ENCODE measurements at places on chromosomes 1 and 21.

DNA sequence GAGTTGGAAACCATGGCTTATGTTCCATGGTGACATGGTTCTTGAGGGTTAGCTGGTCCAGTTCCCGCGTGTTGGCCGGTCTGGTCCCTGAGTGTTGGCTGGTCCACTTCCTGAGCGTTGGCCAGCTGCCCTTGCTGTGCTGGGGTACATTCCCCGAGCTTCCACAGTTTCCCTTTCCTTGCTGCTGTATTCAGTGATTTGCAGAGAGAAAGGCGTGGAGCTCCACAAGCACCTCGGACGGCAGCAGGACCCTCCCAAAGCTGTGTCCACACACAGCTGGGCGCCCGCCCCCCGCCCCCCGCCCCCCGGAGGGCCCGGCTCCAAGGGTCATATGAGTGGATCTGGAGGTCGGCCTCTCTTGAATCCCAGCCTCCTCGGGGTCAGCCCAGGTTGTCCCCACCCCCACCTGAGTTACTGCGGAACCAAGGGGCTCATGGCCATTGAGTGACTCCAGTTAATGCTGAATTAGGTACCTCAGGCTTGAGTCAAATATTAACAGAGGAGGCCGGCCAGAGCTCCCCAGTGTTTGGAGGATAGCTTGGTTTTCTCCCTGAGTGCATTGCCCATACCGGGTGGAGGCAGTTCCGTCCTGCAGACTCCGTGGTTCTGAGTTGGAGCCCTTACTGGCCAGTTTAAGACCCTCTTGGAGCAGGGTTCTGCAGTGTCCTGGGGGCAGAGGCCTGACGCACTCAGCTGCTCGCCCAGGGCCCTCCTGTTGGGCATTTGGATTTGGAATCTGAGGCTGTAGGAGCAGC lies 18.4 kb downstream of the COL18A1 start:
- DNase-seq = no peak

DNA sequence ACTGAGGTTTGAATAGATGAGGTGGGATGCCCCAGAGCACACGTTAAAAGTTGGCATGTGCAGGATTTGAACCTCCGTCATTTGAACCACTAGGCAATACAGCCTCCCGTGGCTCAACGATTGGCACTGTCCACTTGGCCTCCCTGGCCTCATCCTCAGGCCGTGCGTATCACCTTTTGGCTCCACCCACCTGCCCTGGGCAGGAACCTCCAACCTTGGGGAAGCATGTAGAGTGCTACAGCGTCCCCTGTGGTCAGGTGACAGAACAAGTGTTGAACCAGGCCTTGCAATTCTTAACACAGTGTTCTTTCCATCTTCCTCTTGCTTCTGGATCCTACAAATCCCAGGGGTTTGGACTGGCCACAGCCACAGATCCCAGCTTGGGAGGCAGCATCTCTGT lies 112.6 kb downstream of the PAX7 start:
- no peak for DNase-seq

GRCh38 chr1:236558846-236559245 lies 35.1 kb downstream of the LGALS8 start:
- no peak for DNase-seq

GRCh38 chr21:17590430-17590829 lies 22.3 kb downstream of the BTG3 start:
- DNase-seq = no peak

DNA sequence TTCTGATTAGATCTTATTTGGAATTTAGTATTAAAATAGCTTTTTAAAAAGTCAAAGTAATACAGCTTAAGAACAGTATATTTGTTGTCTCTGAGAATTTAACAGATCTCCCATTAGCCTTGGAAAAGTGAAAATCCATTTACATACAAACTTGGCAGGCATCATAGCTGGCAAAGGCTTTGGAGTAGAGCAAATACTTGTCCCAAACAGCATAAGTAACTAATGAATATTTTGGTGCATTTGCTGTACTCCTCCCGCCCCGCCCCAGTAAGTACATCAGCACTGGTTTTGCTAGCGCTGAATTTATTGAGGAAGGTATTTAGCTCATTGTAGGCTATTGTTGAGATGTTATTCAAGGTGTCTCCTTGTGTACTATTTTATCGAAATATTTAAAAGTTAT lies 417.7 kb upstream of the KAZN start:
- DNase-seq = no peak

DNA sequence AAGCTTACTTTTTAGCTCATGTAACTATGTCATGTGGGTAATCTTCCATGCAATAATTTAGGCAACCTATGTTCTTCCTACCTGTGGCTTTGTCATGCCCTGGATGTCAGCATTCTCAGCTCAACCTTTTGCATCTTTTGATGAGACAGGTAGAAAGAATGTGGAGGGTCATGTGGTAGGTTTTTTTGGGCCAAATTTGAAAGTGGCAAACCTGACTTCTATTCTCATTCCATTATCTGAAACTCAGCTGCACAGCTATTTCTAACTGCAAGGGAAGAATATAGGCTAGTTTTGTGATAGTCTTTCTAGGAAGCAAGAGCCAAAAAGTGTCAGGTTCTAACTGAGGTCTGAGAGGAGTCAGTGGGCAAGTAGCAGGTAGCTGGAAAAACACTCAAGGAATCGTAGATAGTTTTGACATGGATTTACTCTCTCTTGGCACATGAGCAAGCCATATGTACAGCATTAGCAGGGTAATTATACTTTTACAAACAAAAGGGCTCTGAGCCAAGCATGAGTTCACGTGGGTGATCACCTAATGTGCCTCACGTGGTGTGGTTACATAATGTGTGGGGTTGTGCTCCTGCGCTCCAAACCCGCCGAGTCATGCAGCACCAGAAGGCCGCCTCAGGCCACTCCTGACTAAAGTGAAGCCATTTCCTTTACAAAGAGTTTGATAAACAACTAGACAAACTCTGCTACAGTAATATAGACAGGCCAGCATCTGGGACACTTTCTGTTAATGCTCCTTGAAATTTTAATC lies 1013.8 kb downstream of the PLA2G4A start:
- DNase-seq = no peak

- no peak for DNase-seq
Observed at GRCh38 chr1:8379513-8380186, 61.7 kb downstream of the SLC45A1 start.

GRCh38 chr1:205591522-205592351 lies 40.1 kb downstream of the ELK4 start:
- DNase-seq = peak; percentile 78

GRCh38 chr1:110409316-110409715 lies 1.8 kb upstream of the LAMTOR5 start:
- DNase-seq = no peak

GRCh38 chr1:229254910-229255541 lies 15.9 kb upstream of the RAB4A start:
- no peak for DNase-seq

GRCh38 chr1:185419718-185420117 lies 102.7 kb upstream of the IVNS1ABP start:
- no peak for DNase-seq

DNA sequence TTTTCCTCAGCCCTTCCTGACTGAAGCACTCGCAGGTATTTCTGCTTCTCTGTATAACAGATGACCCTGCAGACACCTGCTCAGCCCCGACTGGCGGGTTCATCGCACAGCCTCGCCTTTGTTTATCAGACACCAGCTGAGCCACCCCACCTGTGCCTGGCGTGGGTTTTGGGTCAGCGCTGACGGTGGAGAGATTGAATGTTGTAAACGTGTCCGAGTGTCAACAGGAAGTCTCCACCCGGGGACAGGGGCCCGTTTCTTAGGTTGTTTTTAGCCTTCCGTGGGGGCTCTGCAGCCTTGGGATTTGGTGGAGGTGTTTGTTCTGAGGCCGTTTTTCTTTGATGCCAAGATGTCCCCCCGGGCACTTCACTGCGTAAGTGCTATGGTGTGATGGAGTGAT lies 60.1 kb downstream of the COL18A1 start:
- no peak for DNase-seq

- no peak for DNase-seq
Observed at GRCh38 chr1:168243636-168244212, 17.9 kb downstream of the SFT2D2 start.

DNA sequence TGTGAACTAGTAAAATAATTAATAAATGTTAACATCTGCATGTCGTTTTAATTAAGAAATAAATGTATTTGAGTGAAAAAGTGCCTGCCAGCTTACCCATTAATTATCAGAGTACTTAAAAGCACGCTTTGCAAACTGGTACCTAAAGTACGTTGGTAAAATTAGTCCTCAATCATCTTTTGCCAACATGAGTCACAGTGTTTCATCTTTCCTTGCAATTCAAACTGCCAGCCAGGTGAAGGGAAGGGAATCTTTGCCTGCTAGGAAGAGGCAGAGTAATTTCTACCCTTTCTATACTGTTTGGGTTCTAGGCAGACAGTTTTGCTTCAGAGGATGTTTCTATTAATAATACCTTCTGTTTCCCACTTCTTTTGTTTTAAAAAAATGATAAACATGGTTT lies 57.2 kb upstream of the CNIH3 start:
- no peak for DNase-seq

- DNase-seq = no peak
Observed at GRCh38 chr1:34380526-34381124, 203.9 kb downstream of the C1orf94 start.

DNA sequence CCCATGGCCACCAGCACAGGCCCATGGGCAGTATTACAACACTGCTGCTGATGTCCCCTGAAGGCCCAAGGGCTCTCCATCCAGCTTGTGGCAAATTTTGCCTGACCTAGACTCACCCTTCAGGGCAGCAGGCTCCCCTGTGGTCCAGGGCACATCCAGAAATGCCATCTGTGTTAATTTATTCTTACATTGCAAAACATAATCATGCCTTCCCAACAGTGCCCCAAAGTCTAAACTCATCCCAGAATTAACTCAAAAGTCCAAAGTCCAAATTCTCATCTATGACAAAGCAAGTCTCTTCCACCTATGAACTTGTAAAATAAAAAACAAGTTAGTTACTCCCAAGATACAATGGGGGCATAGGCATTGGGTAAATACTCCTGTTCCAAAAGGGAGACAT lies 13.3 kb downstream of the VN1R5 start:
- DNase-seq = no peak

DNA sequence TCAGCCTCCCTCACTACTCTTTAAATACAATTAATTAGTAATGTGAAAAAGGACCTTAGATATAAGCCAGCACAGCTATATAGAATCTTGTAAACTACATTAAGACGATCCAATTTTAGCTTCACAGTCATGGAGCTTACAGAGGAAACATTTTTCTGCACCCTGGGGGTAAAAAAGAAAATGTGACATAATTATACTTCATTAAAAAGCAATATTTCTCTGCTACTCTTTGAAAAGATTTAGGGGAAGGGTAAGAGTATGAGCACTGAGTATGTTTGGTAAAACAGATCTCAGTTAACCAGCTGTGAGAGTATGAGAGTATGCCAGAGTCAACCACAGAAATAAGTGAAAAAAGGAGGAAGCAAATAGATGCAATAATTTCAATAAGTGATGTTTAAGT lies 1415.9 kb downstream of the PLA2G4A start:
- no peak for DNase-seq

- peak; percentile 55 for DNase-seq
Observed at GRCh38 chr1:90986953-90987352, 34.9 kb downstream of the ZNF644 start.

DNA sequence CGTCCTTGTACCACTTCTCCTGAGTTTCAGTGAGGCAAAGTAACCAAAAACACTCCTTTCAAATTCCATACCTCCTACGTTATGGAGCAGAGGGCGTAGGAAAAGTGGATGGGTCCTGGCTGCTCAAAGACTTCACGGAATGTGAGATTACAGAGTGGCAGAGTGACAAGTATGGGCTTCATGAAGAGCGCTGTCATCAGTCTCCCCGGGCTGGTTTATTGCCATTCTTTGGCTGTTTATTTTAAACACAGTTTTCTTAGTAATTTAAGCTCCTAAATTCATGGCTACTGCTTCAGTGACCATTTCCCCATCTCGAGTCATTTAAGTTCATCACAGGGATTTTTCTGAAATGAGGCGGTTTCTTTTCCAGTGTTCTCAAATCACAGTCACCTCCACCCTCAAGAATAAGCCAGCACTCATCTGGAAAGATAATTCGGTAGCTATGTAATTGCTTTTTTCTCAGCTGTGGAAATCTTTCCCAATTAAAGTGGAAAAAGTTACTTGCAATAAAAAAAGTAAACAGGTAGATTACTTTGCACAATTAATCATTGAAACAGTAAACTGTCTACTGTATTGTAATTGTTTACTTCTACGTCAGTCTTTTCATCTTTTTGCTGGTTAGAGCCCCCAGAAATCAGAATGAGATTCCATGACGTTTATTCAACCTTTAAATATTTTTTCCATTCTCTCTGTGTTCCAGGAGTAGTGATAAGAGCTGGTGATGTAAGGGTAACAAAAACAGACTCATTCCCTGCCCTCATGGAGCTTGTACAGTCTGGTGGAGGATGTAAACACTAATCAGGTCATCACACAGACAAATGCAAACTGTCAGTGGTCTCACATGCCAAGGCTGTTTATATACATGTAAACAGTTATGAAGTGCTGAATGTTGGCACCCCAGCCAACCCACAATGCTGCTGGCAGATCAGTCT lies 3.0 kb upstream of the SMYD2 start:
- no peak for DNase-seq

DNA sequence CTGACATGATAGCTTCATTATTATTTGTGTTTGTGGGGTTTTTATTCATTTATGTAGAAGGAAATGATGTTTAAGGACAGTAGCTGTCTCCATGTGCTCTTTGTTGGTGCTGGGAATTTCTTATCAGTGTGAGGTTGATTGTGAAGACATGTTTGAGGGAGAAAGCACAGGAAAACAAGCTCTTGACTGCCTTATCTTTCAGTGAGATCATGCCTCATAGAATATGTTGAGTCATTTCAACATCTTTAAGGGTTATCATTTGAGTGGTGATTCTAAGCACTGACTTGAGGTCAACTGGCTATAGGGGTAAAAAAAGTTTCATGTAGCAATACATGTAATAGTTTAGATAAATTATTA lies 405.1 kb upstream of the ADAMTS5 start:
- no peak for DNase-seq

GRCh38 chr21:43270800-43271301 lies 102.0 kb downstream of the CRYAA start:
- DNase-seq = no peak

DNA sequence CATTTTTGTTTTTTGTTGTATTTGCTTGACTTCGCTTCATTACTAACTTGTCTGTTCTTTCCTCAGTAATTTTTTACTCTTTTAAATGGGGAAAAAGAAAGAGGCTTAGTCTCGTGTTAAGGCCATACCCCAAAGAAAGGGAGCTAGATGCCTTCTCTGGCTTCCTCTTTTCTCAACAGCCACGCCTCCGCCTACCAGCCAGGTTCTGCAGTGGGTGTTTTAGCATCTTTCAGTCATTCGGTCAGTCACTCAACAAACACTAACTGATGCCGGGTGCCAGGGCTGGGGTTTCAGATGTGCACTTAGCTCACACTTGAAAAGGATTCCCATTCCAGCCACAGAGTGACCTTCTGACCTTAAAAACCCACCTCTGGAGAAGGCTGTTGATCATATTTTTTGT lies 46.3 kb upstream of the VAV3 start:
- DNase-seq = no peak

GRCh38 chr21:37381883-37382585 lies 15.5 kb downstream of the DYRK1A start:
- no peak for DNase-seq

Measured in bone marrow (tissue), 2 donors.